ENCODE measurements at places on chromosomes 4 and X.

DNA sequence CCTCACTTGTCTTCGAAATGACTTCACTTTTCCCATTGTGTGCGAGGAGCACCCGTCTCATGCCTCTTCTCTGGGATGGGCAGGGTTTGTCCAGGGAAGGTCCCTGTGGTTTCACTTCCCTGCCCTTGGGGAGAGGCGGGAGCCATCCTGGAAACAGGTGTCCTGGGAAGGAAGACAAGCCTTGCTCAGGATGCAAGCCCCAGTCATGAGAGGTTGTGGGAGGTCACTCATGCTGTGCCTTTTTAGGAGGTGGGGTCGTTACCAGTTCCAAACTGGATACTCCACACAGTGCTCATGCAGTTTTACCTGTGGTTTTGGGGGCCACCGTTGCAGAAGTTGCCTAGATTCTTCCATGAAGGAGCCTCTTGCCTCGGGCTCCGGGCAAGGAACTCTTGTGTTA is 3.8 kb downstream of the RGS12 start:
- no peak for DNase-seq

DNA sequence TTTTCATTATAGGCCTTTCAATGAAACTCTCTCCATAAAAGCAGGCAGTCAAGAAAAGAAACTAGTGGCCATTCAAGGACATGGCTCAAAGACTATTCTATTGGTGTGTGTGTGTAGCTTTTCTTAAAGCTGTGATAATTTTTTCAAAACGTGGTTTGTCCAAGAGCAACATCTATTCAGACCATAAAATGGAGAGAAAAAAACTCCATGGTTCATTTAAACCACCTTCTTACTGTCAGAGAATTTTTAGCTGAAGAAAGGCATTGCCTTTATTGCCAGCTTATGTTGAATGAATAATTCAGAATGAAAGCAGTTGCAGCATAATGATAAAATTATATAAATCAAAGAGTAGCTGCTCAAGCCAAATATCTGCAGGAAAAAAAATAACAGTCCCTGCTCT is 325.5 kb downstream of the PCDH18 start:
- DNase-seq: no peak

DNA sequence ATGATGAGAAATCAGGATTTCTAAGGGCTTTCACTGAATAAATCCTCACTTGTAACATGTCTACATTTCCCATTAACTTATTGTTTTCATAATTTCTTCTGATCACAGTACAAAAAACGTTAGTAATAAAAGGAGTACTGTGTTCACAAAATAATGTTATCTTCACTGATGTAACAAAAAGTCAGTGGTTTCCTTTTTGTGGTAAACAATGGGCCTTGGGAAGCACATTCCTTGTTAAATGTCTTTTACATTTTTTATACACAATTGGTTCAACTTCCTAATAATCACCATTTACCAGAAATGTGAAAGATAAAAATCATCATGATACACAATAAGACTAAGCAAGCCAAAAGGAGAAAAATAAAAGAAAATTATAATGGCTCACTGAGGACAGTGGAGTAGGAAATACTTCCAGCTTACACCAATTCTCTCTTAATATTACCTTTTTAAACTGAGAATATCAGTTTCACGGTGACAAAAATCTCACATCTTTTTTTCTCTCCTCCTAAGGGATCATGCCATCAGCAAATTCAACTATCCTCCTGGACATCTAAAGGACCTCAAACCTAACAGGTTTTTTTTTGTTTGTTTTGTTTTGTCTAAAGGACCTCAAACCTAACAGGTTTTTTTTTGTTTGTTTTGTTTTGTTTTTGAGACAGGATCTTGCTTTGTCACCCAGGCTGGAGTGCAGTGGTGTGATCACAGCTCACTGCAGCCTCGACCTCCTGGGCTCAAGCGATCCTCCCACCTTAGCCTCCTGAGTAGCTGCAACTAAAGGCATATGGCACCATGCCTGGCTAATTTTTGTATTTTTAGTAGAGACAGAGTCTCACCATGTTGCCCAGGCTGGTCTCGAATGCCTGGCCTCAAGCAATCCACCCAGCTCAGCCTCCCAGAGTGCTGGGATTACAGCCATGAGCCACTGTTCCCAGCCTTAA is 57.3 kb downstream of the FRYL start:
- DNase-seq: no peak

GRCh38 chr4:141346144-141346543 is 125.4 kb downstream of the ZNF330 start:
- no peak for DNase-seq

DNA sequence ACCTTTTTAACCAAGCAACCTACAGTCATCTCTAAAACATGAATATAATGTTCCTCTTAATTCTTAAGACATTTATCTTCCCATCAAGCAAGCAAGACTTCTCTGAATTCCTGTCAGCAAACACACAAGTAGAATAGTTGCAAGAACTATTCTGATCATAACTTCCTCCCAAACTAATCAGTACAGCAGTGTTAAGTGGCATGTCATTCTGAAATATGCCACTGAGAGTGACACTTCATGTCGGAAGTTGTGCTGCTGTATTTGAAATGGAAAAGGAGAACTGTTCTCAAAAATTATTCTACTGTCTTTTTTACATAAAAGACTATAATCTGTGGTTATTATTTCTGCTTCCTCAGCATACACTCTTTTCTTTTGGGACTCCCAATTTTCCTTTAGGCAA is 546.6 kb downstream of the PCDH18 start:
- DNase-seq: no peak

- no peak for DNase-seq
Measured at GRCh38 chr4:94758700-94759399, 1.1 kb downstream of the BMPR1B start.

DNA sequence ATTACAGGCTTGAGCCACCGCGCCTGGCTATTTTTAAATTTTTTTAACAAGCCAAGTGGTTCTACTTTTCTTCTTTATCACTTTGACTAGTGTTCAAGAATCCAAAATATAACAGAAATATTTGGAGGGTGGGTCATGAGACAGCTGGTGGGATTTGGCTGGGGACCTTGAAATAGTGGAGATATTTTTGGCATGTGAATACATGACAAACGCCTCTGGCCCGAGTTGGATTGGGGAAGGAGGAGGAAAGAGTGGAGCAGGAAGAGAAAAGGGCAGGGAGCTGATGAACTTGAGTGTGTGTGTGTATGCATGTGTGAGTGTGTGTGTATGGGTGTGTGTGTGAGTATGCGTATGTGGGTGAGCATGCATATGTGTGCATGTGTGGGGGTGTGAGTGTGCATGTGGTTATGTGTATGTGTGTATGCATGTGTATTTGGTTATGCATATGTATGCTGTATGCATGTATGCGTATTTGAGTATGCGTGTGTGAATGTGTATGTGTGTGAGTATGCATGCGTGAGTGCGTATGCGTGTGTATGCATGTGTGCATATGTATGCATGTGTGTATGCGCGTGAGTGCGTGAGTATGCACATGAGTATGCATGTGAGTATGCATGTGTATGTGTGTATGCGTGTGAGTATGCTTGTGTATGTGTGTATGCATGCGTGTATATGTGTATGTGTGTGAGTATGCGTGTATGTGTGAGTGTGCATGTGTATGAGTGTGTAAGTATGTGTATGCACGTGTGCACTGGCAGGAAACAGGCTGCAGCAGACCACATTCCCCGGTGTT is 49.6 kb downstream of the JADE1 start:
- no peak for DNase-seq

DNA sequence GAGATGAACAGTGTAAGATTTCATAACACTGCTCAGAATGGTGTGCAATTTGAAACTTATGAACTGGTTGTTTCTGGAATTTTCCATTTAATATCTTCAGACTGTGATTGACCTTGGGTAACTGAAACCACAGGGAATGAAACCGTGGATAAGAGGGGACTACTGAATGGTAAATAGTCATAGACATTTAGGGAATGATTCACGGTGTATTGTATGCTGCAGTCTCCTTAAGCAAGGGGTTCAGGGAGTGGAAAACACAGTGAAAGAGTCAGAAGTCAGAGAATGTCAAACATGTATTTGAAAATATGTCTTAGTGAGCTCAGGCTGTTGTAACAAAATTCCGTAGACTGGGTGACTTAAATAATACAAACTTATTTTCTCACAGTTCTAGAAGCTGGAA is 398.2 kb upstream of the DIPK2B start:
- no peak for DNase-seq

DNA sequence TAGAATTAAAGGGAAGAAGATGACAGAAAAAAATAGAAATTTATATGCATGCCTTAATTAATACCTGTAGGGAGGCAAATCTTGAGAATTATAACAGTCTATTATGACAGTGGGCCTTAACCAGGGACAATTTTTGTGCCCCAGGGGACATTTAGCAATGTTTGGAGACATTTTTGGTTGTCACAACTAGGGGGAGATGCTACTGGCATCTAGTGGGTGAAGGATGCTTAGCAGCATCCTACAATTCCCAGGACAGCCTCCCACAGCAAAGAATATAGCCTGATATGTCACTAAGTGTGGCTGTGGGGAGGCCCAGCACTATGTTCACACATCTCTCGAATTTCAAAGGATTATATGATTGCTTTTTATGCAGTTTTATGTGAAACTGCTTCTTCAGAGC is 10.5 kb downstream of the GPR82 start:
- DNase-seq: peak; percentile 12

- no peak for DNase-seq
Measured at GRCh38 chrX:140799216-140799615, 89.7 kb downstream of the LINC00632 start.

DNA sequence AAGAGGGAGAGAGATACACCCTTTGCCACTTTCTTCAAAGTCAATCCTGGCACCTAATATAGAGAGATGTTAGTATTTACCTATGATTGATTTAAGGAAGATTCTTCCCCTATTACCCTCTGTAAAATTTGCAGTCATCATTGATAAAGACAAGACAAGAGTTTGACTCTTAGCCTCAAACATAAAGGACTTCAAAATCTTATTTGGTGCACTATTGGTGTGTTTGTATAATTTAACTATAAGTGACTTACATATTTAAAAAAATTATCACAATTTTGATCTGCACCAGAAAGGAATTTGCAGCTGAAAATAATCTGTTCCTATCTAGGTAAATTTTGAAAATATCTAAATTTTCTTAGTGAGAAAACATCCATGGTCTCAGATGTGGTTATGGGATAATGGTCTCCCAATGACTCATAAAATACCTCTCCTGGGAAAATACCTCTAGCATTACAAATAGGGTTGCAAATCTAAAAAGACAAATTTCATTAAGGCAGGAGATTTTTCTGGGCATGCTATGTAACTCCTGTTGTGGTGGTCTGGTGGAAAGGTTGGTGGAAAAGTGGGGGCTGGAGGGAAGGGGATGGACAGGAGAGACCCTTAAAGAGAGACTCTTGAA is 173.6 kb upstream of the MED14 start:
- no peak for DNase-seq

DNA sequence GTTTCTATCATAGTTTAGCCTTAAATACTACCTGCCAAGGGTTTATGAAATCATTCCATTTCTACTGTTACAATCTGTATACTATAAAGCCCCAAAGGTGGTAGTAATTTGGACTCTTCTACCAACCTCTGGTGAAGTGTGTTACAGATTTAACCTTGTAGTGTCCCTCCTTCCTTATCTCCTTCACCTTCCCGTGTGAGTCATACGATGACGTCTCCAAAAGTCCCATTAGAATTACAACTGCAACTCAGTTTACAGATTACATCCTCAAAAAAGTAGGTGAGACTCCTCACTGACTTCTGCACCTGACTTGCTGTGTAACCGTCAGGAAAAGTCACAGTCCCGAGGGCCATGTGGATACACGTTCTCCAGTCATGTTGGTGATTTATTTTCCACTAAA is 219.0 kb downstream of the DCTD start:
- no peak for DNase-seq

- no peak for DNase-seq
Measured at GRCh38 chrX:55490974-55491373, 1.3 kb upstream of the USP51 start.

GRCh38 chr4:167028976-167029375 is 205.3 kb downstream of the SPOCK3 start:
- no peak for DNase-seq

DNA sequence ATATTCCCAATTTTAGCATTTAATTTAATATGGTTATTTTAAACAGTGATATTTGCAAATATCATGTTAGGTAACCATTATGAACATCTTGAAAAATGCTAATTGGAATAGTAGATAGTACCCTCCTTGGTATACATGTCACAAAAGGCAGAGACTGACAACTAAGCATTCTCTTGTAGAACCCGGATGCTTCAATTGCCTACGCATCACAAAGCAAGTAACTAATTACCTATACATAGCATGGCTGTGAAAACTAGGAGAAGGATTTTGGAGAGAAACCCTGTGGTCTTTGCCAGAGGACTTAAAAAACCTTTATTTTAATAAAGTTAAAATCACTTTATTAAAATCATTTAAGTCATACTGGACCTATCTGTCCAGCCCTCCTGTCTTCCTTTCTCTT is 764.1 kb upstream of the TENM3 start:
- no peak for DNase-seq

GRCh38 chr4:61805979-61806378 is 605.9 kb downstream of the ADGRL3 start:
- no peak for DNase-seq

- DNase-seq: no peak
Measured at GRCh38 chr4:180925805-180926204, 1317.4 kb upstream of the TENM3 start.

DNA sequence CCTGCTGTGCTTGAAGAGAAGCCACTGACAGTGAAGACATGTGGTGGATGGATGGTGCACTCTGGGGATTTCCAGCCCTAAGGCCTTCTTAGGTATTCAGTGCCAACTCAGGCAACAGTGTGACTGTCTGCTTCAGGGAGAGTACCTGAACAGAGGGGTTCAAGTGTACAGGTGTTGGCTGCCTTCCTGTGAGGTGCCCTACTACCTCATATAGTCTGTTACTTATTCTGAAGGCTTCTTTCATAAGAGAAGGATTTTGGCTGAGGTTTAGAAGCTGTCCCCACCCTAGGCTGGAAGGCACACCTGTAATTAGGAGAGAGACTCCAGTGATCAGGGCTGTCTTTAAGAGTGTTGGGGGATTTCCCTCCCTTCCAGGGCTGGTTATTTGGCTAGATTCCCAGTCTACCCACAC is 1.8 kb downstream of the FTHL17 start:
- peak; percentile 52 for DNase-seq

DNA sequence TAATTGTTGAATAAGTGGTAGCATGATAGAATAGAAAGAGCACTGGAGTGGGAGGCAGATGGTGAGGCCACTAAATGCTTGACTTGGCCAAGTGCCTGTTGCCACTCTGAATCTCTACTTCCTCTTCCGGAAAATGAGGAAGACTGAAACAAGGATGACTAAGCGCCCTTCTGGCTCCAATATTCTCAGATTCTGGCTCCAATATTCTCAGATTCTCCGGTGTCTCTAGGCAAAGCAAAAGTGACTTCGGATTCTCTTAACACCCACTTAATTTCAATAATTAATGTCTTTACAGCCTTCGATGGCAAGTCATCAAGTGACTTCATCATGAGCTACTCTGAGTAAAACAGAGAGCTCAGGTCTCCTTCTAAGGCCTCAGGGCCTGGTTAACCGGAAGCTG is 402.2 kb upstream of the FGF13 start:
- no peak for DNase-seq

DNA sequence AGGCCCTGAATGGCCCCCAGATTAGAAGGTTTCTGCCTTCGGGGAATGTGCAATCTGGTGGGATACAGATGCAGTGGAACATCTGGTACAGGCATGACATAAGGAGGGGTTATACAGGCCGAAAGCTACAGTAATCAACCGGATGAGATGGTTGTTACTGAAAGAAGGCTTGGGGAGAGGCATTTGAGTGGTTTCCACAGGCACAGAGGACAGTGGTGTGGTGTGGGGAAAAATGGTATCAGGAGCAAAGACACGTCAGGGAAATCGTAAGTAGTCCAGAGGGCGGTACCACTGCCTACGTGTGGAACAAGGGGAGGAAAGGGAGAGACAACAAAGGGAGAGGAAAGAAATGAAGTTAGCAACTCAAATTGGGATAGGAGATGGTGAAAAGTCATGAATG is 3.0 kb downstream of the PDLIM3 start:
- no peak for DNase-seq

All from activated naive CD4-positive, alpha-beta T cell treated with anti-CD3 and anti-CD28 coated beads for 36 hours (primary cell).